ENCODE measurements at places on chromosomes 5 and 9. TPM values are rescaled to one million over a fixed set of nuclear protein-coding genes. Genes with fewer than 3 reads are reported as not detected.

- no peak for DNase-seq
Measured at GRCh38 chr5:88674356-88675167, 208.4 kb downstream of the MEF2C start.

- DNase-seq = peak; percentile 49
Measured at GRCh38 chr9:120477534-120478001, 102.4 kb downstream of the CDK5RAP2 start.

- no peak for DNase-seq
Measured at GRCh38 chr9:34242830-34243229, 64.0 kb downstream of the UBAP1 start.

The ZDHHC11 gene
- 4.1 TPM for total RNA-seq

- no peak for DNase-seq
Measured at GRCh38 chr5:135309391-135310327, 89.4 kb downstream of the MACROH2A1 start.

The HDHD3 gene
- total RNA-seq = 7.3 TPM

DNA sequence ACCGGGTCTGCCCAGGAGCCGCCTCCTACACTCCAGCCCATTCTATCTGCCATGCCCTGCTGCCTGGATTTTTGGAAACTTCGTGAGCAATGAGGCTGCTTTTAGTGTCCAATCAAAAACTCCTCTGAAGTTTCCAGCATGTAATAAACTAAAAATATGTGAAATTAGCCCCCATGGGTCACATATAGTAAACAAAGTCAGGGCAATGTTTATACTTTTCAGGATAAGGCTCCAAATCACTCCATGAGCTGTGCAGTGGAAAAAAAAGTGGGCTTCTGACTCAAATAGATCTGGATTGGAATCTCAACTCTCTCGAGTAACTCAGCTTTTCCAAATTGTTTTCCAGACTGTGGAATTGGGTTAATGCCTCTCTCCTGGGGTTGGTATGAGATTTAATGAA, 68.2 kb downstream of the PIK3R1 start:
- peak; percentile 21 for DNase-seq

The INSL4 gene
- not detected for total RNA-seq

GRCh38 chr5:142109331-142110045, 909 bp downstream of the NDFIP1 start:
- DNase-seq = peak; percentile 58

DNA sequence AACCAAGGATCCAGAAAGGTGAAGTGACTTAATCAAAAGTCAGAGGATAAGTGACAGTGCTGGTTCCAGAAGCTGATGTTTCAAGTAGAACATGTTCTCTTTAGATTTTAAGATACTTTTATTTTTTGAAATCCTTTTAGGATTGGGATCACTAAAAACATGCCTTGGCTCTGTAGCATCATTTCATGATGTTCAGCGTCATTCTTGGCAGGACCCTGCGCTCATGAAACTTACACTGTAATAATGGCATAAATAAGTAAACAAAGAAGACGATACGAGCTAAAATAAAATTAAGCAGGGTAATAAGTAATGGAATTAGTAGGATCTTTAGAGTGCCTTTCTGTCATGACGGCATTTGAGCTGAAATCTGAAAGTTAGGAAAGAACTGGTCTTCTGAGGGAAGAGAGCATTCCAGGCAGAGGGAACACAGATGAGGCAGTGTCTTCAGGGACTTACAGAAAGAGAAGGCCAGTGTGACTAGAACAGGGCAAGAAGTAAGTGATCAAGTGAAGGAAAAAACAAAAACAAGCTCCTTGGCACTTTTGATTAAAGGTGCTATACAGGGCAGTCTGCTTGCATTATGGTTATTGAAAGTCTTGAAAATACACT, 19.9 kb downstream of the CTNNA1 start:
- DNase-seq = no peak

The ELOVL7 gene
- 12.9 TPM for total RNA-seq

GRCh38 chr5:62909326-62909725, 330.7 kb downstream of the LRRC70 start:
- DNase-seq = no peak

GRCh38 chr5:168446983-168447619, 39.2 kb upstream of the RARS1 start:
- DNase-seq = no peak

The PCDHAC2 gene
- 3.0 TPM for total RNA-seq
